ENCODE measurements at places on chromosomes 5 and 9.

DNA sequence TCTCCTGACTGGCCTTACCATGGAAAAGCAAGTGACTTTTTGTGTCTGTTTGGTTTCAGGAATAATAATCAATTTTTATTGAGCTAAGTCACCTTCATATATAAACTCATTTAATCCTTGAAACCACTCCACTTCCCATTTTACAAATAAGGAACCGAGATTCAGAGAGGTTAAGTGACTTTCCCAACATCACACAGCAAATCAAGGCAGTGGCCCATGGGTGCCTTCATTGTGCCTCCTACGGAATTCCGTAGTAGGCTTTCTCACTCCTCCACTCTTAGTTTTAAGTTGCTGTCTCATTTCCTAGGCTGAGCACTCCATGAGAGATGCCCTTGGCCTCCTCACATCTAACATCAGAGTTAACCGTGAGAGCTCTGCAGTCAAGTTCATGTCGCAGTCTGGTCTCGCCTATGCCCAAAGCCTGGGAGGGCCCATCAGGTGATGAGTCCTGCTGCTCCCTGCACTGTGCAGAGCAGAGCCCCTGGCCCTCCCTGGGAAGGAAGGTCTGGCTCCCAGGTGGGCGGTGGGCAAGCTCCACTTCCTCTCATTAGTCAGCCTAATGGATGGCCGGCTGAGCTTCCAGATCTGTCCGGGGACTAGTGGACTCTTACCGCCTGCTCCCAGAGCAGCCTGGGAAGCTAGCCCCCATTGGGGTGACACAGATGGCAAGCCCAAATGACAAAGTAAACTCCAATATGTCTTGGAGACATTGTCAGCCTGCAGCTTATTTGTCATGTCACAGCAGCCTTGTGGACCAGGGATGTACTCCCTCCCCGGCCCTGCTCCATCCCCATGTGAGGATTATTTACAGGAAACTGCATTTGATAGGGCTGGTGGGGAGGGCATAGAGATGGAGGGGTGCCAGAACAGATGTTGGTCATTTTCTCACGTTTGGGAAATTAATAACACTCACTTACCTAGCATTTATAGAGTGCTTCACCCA, 123.4 kb downstream of the MVB12B start:
- no peak for DNase-seq

DNA sequence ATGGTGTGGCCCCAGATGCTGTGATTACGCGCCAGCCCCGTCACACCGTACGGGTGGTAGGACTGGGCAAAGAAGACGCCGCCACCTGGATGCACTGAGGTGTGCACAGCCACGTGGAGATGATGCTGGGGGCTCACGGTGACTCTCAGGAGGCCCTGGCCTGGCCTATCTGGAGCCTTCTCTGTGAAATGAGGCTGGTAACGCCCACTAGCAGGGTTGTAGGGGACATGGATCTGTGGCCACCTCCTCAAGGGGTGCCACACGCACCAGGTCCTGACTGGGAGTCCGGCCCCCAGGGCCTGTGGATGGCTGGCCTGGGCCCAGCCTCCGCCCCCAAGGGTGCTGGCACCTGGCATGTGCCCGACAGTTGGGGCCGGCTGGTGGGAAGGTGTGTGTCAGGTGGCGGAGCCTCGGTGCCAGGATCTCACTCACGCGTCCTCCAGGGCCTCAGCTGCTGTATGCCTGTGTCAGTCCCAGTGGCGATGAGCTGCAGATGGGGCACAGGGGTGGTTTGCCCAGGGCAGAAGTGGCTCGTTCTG, 32.4 kb downstream of the NEK6 start:
- DNase-seq = peak; percentile 74

DNA sequence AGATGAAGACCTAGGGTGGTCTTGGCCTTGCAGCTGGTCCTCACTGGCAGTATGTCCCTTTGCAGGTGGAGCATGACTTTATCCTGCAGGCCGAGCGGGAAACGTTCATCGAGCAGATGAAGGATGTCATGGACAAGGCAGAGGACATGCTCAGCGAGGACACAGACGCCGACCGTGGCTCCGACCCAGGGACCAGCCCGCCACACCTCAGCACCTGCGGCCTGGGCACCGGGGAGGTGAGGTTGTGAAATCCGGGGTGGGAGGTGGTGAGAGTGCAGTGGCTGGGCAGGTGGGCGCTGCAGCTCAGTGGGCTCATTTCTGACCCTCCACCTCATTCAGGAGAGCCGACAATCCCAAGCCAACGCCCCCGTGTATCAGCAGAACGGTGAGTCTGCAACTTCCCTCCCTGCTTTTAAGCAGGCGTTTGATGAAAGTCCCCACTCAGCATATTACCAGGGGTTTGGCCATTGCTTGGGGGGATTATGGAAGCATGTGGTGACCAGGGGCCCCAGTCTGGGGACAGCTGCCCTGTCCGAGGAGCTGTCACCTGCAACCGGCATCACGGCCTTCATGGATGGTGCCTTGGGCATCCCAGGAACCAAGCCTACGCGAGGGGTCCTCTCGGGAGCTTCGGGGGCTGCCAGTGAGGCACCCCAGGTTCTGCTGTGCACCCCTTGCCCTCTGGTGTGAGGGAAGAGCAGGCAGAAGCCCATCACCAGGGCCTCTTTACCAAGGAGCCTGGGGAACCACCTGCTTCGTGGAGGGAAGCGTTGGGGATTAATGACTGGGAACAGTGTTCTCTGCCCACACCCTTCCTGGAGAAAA, 84.0 kb downstream of the WNK2 start:
- DNase-seq = no peak

DNA sequence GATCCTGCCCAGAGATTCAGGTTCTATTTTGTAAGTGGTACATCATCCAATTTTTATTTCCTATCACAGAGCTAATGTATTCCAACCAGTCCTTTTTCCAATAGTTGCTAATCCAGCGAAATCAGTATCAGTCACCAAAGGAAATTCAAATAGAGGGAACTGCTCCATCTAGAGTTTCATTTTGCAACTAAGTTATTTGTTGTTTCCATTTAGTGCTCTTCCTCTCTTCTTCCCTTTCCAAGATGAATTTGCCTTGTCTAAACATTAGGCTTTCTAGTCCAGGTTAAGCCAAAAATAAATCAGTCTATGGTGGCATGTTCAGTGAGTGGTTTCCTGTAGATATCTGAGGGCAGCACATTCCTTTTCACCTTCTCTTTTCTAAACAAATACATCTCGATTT, 79.8 kb upstream of the SPATA31D4 start:
- no peak for DNase-seq

- no peak for DNase-seq
Observed at GRCh38 chr5:14218897-14219573, 75.9 kb downstream of the TRIO start.

DNA sequence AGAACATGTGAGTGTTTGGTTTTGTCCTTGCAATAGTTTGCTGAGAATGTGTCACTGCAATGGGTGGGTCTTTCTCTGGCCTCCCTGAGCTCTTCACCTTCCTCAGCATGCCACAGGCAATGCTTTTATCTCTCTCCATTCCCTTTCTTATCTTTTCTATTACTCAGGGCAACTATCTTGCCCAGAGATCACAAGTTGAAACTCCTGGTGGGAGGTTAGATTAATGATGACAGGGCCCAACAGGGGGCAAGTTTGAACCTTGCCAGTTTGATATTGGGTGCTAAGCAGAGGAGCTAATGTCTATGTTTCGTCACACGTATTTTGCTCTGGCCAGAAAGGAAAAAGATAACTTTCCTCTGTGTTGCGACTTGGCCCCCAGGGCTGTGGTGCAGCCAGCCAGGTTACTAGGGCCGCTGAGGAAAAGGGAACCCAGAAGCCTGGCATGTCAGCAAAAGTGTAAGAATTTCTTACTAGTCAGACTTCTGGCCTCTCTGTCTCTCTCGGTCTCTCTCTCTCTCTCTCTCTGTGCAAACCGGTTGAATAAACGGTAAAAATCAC, 299.3 kb upstream of the POU5F2 start:
- DNase-seq = no peak

GRCh38 chr9:8706531-8706930, 907.0 kb upstream of the DMAC1 start:
- DNase-seq = no peak

GRCh38 chr5:14187157-14187556, 44.0 kb downstream of the TRIO start:
- DNase-seq = no peak

GRCh38 chr5:161051920-161052500, 200.0 kb upstream of the ATP10B start:
- DNase-seq = no peak

DNA sequence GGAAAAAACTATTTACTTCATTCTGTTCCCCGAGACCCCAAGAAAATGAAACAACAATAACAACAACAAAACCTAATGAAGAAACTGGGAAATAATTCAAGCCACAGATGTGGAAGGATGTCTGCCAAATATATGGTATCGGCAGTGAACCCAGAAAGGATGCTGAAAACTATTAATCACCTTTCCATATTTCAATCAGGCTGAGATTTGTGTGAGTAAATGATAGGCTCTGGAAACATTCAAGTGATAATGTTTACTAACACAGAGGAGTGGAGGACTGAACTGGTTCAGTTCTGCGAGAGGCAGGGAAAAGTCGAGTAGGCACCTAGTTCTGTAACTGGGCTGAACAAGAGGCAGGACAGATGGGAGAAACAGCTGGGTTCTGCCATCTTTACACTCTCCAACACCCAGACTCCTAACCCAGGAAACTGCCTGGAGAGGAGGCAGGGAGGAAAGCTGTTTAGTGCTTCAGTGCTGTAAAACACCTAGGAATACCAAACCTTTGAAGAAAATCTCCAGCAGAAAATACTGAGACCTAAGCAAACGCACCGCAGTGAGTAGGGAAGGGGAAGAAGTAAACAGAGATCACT, 96.8 kb upstream of the GNA14 start:
- DNase-seq = no peak

DNA sequence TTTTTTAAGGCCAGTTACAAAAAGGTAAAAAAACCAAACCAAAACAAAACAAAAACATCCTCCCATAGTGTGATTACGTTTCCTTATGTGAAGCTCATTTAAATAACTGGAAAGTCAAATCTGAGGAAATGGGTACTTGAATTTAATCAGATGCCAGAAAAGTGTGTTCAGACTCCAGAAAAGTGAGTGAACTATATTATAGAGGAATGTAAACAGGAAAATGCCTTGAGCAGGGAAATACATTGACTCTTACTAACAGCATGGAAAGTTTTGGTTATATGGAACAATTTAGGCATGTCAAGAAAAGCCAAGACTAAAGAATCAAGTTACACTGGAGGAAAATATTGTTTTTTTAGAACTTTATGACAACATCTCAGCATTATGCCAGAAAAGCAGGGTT, 37.8 kb upstream of the RNF20 start:
- DNase-seq = no peak

- no peak for DNase-seq
Observed at GRCh38 chr5:101531026-101531425, 627.9 kb upstream of the ST8SIA4 start.

GRCh38 chr5:127210042-127210441, 80.6 kb upstream of the MEGF10 start:
- DNase-seq = peak; percentile 42

GRCh38 chr9:131660466-131661405, 79.1 kb downstream of the RAPGEF1 start:
- no peak for DNase-seq

GRCh38 chr5:129771058-129771838, 23.4 kb downstream of the MINAR2 start:
- DNase-seq = peak; percentile 7

DNA sequence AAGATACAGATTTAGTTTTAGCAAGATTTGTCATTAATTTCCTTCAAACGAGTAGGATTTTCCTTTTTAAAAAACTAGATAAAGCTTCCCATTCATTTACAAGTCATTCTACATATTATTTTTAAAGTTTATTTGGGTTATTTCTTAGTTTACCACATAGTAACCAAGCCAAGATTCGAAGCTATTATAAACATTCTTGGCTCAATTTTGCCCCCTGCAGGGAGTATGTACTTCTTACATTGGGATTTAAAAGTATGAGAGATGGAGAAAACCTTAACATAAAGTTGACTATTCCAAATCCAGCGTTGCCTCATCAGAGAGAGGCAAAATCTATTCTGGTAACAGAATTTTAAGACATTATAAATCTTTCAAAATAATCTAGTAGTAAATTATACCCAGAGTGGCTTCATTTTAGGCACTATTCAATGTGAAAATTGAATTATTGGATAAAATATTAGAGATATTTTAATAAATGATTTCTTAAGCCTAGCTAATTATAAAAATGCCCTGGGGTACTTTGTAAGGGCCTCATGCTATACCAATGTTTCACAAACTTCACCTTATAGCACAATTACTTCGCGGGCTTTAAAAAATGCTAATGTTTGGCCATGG, 39.1 kb downstream of the FBN2 start:
- DNase-seq = no peak

DNA sequence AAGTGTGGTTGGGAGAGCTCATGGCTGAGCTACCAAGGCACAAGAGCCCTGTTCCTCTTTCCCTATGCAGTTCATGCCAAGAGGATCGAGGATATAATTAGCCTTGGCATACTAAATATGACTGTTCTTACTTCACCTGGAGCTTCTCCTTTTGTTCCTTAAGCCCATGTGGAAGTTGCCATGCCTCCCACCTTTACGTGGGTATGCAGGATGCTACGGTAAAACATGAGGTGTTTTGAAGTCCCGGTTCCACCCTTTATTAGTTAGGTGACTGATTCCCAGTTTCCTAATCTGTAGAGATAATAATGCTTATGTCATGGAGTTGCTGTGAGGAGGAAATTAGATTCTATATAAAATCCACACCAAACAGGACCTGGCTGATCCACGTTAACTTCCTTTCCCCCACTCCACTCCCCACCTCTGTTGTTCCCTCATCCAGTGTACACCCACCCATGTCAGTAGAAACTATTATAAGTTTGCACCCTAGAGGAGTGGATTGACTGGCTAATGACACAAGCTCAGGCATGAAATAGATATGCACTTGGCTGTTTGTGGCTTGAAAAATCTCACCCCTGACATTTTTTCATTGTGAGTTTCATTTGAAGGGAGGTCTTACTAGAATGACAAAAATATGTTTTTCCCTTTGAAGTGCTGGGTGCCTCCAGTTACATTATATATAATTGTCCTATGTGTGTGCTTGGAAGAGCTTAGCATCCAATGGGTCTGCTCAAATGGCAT, 36.8 kb upstream of the SHOC1 start:
- DNase-seq = no peak

GRCh38 chr9:121645003-121645402, 6.4 kb upstream of the DAB2IP start:
- no peak for DNase-seq

DNA sequence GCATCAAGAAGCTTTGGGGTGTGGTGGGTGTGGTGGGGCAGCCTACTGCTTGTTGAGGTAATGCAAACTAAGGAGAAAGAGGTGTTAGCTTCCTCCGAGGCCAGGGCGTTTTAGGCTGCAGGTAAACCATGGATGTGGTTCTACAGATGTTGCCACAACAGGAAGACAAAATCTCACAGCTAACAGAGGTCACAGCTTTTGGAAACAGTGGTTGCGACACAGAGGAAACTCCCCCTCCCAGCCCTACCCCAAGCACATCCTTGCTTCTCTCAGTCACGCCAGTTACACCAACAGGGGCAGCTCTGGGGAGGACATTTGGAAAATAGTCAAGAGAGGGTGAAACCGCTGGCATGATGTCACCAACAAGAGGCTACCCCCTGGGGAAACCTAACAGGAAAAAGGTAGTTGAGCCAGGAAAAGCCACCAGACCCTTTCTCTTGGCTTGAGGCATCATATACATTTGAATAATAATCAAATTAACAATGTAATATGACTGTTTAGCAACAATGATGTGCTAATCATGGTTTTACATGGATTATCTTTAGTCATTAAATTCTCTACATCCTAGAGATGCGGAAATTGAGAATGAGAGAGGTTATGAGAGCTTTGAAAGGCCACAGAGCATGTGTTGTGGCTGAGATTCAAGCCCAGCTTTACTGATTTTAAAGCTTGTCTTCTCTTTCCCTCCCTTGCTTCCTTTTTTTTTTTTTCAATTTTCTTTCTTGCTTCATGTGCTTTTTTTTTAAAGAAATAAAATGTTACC, 82.2 kb upstream of the IL12B start:
- DNase-seq = no peak

GRCh38 chr9:132585954-132586829, 3.8 kb downstream of the BARHL1 start:
- DNase-seq = peak; percentile 35
